CD4-positive, alpha-beta T cell treated with Interleukin-2 at 100 ng/mL for 4 hours (primary cell): ENCODE measurements at places on chromosomes 3 and 15.
A peak's percentile ranks its signal among the peaks of the same experiment; 100 is the strongest.

- DNase-seq, result no peak
These were observed 530.7 kb downstream of the EPHB1 start for GRCh38 chr3:135325726-135326235.

DNA sequence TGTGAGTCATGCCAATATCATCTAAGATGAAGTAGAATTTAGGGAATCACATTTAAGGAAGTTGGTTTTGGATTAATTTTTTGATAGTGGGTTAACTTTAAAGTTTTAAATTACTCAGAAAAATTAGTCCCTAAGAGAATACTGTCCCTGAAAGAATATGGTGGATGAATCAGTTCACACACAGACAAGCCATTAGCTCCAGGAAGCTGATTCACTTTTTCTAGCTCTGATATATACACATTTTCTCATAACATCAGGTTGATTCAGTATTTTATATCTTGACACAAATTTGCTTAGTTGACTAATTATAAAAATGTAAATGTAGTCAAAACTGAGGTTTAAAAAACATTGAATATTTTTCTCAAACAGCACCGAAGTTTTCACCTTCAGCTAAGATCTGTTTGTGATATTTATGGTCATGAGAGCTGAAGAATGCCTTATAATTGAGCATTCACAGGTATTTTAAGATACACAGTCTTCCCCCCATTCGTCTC, 55.1 kb downstream of the MYH15 start:
- DNase-seq, result no peak

- no peak for DNase-seq
These were observed 346.2 kb downstream of the SLC9A9 start for GRCh38 chr3:143502081-143502480.

DNA sequence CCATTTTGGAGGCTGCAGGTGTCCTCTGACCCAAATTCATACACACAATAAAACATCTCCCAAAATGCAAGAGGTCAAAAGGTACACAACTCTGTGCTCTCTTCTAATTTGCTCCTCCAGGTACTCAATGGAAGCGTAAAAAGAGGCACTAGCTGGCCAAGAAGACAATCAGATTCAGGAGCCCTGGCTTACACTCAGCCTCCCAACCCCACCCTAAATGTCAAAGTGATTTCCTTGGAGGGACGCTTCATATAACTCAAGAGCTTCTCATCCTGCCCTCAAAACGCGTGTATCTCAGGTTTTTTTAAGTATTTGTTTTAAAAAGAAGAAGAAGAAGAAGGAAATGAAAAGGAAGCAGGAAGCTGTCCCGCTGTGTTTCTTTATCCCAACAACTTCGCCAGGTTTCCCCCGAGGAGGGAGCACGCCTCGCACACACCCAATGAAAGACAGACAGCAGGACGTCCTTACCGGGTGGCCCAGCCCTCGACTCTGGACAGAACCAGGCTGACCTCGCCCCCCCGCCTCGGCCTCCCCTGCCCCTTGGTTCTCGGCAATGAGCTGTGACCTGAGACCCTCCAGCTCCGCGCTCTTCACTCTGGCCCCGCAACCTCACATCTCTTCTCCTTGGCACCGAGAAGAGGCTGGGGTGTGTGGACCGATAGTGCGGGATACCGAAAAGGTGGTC, 620.7 kb upstream of the ZNF385D start:
- DNase-seq, result no peak

DNA sequence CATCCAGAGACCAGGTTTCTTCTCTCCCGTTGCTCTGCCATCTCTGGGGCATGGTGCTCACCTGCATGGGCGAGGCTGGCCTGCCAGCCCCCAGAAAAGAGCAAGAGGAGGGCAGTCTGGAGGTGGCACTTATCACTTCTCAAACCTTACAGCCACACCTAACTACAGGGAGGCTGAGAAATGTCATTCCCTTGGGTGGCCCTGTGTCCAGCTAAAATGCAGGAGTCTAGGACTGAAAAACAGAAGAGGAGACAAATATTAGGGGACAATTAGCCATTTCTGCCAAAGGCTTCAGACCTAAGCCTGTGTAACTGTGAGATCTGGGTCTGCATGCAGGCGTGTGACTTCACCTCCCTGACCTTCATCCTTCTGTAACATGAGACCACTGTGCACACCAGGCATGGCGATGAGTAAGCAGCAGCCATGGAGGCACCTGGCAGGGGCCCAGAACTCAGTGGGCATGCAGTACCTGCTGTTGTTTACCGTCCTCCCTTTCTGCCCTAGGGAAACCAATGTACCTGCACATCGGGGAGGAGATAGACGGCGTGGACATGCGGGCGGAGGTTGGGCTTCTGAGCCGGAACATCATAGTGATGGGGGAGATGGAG, 83.4 kb downstream of the MESD start:
- no peak for DNase-seq

DNA sequence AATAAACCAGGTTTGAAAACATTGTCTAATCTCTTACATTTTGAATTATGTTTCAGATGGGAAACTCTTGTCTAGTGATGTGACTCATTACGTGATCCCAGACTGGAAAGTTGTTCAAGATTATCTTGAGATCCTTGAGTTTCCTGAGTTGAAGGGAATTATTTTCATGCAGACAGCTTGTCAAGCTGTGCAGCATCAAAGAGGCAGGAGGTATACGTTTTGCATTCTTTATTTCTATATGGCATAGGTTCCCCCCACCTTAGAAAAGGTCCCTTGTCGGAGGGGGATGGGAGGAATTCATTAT, 1.5 kb downstream of the DIS3L start:
- DNase-seq, result no peak

DNA sequence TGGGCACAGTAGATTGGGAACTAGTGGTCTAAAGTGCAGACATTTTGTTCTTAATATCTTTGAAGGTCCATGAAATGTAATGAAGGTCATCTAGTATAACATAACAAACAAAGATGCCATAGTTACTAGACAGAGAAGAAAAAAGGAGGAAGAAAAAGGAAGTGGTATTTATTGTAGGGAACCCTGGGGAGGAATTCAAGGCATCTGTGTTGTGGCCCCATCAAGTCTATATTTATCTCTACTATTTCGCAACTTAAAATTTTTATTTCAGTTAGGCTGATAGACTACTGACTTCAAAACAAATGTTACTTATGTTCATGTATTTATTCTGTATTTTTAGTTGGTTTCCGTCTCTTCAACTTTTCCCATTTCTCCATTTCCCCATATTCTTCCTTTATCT, 48.9 kb upstream of the ZDHHC23 start:
- DNase-seq, result no peak

DNA sequence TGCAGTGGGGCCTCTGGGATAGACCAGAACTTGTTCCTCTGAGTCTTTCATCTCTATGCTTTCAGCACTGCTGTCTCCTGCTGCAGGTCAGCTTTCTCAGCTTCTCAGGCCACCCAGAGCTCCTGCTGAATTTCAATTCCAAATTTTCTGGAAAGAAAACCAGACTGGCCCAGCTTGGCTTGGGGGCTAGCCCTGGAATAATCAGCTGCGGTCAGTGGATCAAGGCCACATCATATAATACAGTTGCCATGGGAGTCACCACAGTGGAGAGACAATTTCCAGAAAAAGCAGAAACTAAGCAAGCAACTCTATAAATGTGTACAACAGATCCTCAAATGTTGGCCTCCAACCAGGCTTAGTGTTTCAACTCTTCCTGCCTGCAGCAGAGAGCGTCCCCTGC, 91.1 kb upstream of the SLC24A5 start:
- DNase-seq, result no peak

DNA sequence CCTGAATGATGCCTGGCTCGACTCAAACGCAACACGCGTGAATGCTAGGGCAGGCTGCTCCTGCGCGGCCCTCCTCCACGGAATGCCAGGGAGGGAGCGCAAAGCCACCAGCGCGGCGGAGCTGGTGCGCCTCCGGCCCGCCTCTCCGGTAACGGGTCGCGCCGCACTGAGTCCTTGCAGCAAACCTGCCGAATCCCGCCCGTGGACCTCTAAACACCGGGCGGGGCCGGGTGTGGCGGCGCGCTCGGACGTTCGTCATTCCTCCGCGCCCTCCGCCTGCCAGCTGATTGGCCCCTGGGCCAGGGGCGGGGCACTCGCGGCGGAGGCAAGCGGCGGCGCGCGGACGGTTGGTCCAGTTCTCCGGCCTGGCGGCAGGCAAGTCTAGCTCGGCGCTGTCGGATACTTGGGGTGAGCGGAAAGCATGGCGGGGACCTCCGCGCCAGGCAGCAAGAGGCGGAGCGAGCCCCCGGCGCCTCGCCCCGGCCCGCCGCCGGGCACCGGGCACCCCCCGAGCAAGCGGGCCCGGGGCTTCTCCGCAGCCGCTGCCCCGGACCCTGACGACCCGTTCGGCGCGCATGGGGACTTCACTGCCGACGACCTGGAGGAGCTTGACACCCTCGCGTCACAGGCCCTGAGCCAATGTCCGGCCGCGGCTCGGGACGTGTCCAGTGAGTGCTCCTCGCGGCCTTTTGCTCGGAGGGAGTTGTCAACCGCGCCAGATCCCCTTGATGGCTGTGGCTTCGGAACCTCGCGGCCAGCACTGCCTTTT, at the start of gene ATRIP:
Gene ATRIP (plus strand): TSS at position 313 of the 769 bp plus-strand sequence. CDS start 109 bp downstream, at position 422.
- DNase-seq, result peak; percentile 84

DNA sequence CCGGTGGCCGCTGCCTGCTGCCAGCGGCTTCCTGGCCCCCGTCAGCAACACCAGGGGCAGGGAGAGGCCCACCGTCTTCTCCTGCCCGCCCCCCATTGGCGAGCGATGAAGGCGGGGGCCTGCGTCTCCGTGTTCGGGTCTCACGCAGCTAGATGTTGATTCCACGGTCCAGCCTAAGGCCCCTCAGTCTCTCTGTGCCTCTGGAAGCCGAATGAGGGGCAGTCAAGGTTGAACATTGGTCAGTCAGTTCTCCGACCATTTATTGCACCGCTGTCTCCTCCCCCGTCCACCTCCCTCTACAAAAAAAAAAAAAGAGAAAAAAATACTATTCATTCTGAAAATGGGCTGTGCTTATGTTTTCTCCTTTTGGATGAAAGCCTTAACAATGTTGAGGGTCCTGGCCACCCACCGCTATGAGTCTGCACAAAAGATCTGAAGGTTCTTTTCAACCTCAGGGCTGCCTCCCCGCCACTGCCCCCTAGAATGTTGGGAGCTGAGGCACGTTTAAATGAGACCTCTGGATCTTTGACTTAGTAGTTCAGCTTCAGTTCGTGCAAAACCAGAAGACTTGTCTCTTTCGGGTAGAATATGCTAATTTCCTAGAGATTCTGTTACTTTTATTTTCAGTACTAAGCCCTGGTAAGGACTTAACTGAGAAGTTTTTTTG, 736 bp downstream of the IREB2 start:
- DNase-seq, result peak; percentile 16

GRCh38 chr15:70715840-70716485, 47.4 kb downstream of the UACA start:
- DNase-seq, result no peak

DNA sequence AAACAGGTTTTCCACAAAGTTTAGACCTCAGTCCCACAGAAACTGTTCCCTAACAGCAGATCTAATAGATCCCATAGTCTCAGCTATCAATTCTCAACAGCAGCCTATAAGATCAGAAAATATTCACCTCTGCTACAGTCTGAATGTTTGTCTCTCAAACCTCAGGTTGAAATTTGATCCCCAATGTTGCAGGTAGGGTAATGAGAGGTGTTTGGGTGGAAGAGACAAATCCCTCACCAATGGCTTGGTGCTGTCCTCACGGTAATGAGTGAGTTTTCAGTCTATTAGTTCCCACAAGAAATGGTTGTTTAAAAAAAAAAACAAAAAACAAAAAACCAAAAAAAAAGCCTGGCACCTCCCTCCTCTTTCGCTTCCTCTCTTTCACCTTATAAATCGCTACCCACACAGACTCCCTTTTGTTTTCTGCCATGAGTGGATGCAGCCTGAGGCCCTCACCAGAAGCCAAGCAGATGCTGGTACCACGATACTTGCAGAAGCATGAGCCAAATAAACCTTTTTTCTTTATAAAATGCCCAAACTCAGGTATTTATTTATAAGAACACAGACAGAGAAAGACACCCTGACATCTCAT, 14.2 kb downstream of the ZNF280D start:
- no peak for DNase-seq

DNA sequence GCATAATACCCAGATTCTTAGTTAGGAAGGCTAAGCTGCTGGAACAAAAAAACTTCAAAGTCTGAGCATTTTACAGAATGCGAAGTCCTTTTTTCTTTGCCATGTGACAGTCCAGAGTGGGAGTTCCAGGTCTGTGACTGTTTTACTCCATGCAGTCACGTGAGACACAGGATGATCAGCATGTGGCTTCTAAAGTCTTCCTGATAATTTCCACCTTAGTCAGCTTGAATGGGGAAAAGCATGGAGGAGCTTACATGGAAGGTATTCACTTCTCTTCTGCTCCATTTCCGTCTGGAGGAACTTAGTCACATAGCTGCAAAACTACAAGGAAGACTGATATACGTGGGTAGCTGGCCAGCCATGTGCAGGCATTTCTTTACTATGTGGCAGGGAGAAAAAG, 1.7 kb downstream of the SNTN start:
- no peak for DNase-seq

DNA sequence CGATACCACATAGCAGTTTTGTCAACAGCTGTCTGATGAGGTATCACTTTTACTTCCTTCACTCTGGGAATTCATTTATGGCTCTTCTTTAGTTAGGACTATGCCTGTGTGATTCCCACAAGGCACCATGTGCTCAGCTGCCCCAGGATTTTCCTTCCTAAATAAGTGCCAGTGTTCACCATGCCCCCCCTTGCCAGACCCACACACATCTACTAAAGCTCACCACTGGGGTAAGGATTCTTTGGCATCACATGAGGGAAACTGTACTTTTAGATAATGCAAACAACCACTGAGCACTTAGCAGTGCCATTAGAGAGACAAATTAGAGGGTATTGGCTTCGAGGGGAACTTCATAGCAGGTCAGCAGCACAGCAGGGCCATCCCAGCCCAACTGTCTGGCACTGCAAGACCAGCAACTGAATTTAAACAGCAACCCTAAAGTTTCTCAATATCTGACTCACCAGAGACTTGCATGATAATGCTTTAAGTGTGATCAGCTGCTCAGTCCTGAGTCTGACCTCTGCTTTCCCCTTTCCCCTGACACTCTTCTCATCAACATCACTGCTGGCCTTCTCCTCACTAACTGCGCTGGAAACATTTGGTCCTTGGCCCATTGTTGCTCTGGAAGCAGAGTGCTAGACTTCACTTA, 114.3 kb downstream of the STAC start:
- no peak for DNase-seq

- no peak for DNase-seq
These were observed 106.3 kb upstream of the RNU6-1 start for GRCh38 chr15:67945951-67946700.

DNA sequence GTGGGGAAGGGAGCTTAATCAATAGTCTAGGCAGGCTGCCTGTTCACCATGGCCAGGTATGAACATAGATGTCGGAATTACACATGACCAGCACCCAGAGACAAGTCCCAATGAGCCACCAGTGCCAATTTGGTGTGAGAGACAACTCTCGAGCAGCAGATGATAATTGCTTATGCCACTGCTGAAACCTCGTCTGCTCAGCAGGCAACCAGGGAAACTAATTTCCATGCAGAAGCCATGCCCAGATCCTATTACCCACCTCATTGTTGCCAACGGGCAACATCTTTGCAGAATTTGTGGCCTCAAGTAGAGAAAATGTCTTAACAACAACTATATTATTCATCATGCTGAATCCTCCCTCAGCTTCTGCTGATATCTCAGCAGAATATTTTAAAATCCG, 84.9 kb downstream of the CGGBP1 start:
- DNase-seq, result no peak
